ENCODE measurements at places on chromosomes 2 and 18.

DNA sequence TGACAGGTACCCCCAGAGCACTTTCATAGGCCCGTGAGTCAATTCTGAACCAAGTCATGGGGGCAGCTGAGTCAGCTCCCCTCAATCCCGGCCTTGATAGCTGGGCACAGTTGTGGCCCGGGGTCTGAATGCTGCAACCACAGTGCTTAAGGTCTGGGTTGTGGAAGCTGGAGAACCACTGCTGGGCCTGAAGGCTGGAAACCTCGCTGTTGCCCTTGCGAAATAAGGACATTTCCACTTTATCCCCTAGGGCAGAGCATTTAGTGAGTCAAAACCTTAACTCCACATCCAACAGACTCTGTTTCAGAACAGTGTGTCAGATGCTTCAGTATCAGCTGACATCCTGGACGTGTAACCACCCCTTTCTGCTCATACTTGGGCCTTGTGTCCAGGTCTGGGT lies 58.6 kb downstream of the SP110 start:
- ATAC-seq: peak; percentile 51

- ATAC-seq: no peak
These were observed 101.4 kb downstream of the RBMS1 start for GRCh38 chr2:160392201-160392600.

GRCh38 chr18:63683152-63683551 lies 19.6 kb upstream of the SERPINB11 start:
- ATAC-seq: no peak

DNA sequence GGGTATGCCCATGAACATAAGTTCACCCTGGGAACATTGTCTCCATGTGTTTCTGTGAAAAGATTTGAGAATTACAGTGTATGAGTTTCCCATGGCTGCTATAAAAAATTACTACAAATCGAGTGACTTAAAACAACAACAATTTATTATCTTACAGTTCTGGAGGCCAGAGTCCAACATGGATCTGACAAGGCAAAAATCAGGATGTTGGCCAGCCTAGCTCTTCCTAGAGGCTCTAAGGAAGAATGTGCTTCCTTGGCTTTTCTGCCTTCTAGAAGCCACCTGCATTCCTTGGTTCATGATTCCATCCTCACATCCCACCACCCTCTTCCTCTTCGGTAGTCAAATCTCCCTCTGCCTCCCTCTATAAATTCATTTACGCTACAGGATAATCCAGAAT lies 38.6 kb downstream of the FAM124B start:
- ATAC-seq: no peak

- no peak for ATAC-seq
These were observed 87.7 kb downstream of the GATA6 start for GRCh38 chr18:22257022-22257543.

- ATAC-seq: no peak
These were observed 50.6 kb downstream of the SLC16A14 start for GRCh38 chr2:230018153-230018552.

DNA sequence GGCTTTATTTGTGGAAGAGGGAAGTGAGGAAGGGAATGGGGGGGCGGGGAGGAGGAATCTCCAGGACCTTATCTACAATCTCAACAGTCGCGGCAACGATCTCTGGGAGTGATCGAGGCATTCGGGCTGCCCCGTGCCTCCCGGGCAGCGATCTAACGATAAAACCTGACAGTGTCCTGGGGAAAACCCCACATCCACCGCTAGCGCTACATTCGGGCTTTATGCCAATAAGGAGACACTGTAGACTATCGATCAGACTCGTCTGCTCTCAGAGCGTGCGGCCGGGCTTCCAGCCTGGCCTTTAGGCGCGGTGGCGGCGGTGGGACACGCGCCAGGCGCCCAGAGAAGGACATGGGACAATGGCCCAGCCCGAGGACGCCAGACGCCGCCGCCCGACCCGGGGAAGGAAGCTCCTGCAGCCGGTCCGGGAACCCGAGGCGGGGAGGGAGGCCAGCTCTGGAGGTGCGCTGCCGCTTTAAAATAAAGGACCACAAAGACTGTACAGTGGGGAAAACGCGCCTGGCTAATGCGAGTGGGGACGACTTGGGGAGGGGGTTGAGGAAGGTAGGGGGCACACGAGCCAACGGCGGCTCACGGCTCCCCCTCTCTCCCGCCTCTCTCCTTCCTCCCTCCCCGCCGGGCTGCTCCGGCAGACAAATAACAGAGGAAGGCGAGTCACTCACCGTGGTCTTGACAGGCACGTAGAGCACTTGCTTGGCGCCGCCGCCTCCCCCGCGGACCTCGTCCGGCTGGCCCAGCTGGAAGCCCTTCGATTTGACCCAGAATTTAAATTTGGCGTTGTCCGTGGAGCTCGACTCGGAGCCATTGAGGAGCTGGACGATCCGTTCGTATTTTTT lies 2.2 kb downstream of the NOL4 start:
- no peak for ATAC-seq

DNA sequence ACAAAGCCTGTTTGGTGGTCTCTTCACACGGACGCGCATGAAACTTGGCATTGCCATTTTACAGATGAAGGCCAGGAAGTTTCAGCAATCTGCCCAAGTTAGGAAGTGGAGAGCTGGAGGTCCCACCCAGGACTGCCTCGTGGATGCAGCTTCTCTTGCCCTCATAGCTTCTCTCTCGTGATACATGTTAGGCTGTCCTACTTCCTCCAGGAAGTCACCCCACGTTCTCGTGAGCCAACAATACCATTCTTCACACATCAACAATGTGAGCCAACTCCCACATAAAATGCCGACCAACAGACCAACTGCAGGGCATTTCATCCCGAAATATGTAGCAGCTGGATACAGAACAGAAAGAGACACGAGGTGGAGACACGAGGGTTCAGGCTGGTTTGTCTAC lies 85.3 kb downstream of the MREG start:
- no peak for ATAC-seq

- no peak for ATAC-seq
These were observed 236.7 kb downstream of the SLC4A3 start for GRCh38 chr2:219864154-219864553.

- no peak for ATAC-seq
These were observed 3.1 kb downstream of the CD28 start for GRCh38 chr2:203709416-203710040.

GRCh38 chr2:215612786-215613185 lies 176.9 kb upstream of the FN1 start:
- no peak for ATAC-seq

- no peak for ATAC-seq
These were observed 162.7 kb downstream of the KLHL29 start for GRCh38 chr2:23547725-23548124.

DNA sequence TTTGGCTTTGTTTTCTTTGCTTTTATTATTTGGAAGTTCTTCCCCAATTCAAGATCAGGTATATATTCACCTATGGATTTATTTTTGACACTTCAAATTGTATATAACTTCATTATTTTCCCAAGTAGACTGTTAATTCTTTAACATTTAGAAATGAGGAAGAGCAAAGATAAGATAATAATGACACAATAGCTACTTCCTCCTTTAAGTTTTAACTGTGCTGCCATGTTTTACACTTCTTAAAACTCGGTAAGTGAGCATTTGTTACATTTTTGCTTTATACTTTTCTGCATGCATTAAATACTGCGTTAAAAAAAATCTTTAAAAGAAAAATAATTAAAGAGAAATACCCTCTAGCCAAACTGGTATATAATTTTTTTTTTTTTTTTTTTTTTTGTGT lies 32.5 kb downstream of the SLC66A3 start:
- no peak for ATAC-seq

DNA sequence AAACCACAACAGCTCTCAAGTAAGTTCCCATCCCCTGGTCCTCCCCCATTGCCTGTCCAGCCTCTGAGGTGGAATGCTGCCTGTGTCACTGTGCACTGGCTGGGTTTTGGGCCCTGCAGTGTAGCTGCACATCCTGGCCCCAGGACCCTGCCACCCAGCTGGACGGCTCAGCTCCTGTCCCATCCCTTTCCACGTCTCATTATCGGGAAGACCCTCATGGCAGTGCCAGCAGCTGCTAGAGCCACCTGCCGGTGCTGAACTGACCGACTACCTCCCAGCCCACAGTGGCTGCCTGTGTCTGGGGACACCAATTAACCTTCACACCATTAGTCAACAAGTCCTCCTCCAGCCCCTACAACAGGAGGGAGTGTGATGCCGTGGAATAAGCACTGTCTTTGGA lies 31.9 kb downstream of the ADCY3 start:
- ATAC-seq: no peak

DNA sequence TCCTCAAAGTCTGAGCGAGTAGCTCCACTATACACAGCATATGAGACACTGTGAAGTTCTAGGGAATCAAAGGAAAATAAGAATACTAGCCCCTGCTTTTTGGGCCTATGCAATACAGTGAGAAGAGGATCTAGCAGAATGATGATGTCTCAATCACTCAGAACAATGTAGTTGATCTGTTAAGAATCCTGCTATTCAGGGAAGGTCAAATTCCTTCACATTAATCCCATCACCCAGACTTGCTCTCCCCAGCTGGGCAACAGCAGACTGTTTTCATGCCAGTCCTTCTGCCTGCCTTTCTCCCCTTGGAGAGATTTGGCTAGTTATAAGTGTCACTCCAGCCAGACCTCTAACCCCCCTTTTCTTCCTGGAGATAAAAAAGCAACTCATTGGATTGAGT lies 230.0 kb upstream of the EPHA4 start:
- ATAC-seq: no peak

- ATAC-seq: no peak
These were observed 109.4 kb upstream of the SLC38A11 start for GRCh38 chr2:165064743-165065142.

DNA sequence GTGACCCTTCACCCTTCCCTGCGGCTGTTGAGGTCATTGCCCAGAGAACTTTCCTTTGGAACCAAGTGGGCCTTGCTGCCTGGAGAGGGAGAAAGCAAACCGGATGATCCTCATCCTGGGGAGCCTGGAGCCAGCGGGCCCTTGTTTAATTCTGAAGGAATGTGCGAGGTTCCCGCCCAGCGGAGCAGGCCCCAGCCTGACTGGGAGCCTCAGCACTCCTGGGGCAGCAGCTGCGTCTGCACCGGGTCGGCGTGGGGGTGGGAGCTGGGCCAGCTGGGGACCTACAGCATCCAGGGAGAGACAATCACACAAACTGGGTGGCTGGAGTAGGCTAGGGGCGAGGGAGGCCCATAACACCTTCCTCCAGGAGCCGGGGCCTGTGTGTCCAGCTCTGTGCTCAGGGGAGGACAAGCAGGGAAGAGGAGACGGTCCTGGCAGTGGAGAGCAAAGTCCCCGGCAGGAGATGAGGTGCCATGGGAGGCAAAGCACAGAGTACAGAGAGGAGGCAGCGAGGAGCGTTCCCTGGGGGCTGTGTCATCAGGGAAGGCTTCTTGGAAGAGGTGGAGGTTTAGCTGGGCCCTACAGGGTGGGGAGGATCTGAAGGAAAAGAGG lies 61.9 kb upstream of the HAAO start:
- ATAC-seq: no peak

- no peak for ATAC-seq
These were observed 3.6 kb downstream of the TLK1 start for GRCh38 chr2:171157109-171157500.

GRCh38 chr2:182019731-182020130 lies 34.1 kb downstream of the PPP1R1C start:
- no peak for ATAC-seq

- no peak for ATAC-seq
These were observed 22.2 kb upstream of the STK25 start for GRCh38 chr2:241530571-241530970.

- no peak for ATAC-seq
These were observed 9.8 kb downstream of the SERTAD2 start for GRCh38 chr2:64643838-64644457.

- peak; percentile 96 for ATAC-seq
These were observed 246.0 kb downstream of the LDLRAD4 start for GRCh38 chr18:13464432-13465123.

DNA sequence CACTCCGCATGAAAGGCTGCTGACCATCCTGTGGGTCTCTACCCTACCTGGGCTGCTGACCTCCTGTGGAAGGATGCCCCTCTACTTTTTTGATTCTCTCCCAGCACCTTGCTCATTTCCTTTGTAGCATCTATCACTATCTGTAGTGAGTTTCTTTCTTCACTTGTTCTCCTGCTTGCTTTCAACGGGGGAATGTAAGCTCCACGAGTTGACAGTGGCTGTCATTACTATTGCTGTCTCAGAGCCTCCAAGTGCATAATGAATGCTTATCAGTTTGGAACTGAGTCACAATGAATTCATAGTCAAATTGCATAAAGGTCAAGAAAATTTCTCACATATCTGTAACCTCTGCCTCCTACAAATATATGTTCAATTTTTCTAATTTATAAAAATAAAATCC lies 477.7 kb downstream of the PLCL1 start:
- ATAC-seq: no peak

GRCh38 chr2:227939271-227940027 lies 68.0 kb downstream of the DAW1 start:
- ATAC-seq: no peak

- no peak for ATAC-seq
These were observed 102.5 kb downstream of the FIGN start for GRCh38 chr2:163633291-163633690.

GRCh38 chr2:182822733-182823132 lies 43.7 kb downstream of the FRZB start:
- no peak for ATAC-seq

DNA sequence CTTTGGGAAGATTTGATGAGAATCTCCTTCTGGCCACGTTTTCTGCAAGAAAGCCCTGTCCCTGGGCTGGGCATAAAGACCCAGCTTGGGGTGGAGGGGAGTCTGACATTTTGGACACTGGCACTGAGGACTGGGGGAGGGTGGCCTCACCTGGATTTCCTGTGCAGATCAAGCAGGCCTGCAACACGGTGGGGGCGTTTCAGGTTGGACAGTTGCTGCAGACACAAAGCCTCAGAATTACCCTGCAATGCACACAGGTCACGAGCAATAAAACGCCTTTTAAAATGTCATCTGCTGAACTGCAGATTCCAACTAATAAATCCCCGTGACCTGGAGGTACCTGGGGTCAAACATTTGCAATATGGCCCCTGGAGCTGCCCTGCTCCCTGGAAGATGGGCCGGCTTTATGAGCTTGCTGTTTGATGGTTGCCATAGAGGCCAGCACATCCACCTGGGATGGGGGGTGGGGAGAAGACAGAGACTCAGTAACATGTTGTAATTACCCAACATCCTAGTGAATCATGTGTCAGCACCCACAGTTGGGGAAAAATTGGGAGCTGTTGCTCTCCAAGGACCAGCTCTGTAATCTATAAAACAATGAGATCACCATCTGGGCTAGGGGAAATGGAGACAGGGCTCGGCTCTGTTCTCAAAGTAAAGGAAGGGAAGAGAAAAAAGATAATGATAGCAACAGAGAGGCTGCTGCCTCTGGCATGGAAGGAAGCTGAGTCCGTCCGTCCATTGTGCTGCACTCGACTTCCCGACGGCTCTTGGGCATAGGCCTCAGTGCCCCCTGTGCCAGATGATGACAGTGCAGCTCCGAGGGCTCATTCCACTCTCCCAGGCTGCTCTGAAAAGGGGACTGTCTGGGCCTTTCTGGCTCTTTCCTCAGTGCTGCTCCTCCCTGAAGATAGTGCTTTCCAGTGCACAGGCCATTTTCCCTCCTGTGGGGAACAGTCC lies 340.3 kb downstream of the CYRIA start:
- ATAC-seq: no peak

Measured in activated T-helper 17 cell treated with anti-CD3 and anti-CD28 coated beads, Interleukin-2, amount 50 U/mL, for 72 hours (primary cell).